ENCODE measurements at places on chromosomes 4 and X.

DNA sequence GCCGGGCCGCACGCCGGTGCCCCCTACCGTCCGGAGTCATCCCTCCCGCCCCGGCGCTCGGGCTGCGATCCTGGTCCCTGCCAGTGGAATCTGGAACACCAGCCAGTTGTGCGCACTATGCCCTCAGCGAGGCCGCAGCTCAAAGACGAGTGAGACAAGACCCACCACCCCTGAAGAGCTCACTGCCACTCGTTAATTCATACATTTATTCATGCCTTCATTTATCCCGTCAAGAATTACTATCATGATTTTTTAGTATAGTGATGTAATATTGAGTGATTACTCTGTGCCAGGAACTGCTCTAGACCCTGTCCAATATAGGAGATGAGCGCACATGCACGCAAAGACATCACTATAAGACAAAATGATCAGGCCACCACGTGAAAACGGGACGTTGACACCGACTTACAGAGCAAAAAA lies 247 bp upstream of the PPA2 start:
- DNase-seq: peak; percentile 76

- no peak for DNase-seq
Observed at GRCh38 chr4:17934286-17934685, 87.3 kb downstream of the LCORL start.

DNA sequence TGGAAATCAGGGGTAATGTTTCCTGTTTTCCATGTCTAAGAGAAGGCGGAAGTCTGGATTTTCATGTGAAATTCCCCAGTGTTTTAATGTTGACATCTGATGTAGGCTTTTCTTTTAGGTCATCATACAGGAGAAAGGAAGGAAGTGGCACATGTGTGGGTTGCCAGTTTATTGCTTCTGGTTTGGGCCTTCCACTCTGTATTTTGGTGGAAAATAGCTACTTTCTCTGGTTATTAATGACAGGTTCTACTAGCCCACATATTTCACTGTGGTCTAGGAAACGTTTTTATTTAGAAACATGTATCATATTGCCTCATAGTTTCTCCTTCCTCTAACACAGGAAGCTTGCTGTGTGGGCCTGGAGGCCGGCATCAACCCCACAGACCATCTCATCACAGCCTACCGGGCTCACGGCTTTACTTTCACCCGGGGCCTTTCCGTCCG lies 7.2 kb downstream of the PDHA1 start:
- no peak for DNase-seq

DNA sequence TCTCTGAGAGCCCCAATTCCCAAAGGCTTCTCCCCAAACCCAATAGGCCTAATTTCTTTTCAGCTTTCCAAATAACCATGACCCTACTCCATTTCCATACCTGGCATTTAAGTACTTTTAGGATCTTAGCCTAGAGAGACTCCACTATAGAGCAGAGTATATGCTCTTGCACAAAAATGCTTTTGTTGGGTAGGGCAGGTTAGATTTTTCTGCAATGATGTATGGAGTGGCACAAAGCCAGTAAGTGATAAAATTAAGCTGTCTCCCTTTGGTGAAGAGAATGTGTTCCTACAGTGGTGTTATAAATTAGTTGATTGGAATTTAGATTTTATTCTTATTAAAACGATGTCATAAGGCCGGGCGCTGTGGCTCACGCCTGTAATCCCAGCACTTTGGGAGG lies 124.9 kb downstream of the INPP4B start:
- DNase-seq: no peak

- peak; percentile 72 for DNase-seq
Observed at GRCh38 chr4:122716825-122717448, 15.6 kb upstream of the BBS12 start.

DNA sequence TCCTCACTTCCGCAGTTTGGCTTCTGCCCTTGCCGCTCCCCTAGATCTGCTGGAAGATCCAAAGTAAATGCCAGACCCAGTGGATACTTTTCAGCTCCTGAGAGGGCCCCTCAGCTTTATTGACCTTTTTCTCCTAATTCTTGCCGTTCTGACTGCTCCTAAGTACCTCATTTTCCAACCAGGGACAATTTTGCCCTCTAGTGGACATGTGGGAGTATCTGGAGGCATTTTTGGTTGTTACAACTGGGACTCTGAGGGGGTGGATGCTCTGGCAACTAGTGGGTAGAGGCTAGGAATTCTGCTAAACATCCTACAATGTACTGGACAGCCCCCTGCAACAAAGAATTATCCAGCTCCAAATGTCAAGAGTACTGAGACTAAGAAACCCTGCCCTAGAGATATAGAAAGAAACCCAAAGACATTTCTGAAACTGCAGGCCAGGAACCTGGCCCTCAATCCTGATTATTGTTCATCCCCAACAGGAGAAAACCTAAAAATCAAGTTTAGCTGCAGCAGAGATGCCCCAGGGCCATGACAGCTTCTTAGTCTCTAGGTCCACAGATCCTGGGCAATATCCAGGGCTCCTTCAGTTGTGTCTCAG lies 3.4 kb downstream of the TEX13B start:
- DNase-seq: no peak

DNA sequence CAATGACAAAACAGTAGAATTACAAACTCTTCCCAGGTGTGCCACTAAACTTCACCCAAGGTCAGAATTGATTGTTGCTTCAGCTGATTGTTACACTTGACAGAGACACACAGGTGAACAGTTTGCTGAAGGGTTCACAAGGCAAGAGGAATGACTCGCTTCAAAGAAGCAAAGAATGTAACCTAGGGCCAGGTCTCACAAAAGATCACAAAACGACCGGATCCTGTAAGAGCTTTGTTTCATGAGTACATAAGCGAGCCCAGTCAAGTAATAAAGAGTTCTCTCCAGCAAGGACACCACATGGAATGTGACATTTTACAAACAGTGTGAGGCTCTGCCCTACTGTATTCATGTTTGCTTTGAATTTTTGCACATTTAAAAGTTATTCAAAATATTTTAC lies 9.1 kb downstream of the LNX1 start:
- DNase-seq: no peak

GRCh38 chr4:14361084-14361483 lies 641.2 kb upstream of the CPEB2 start:
- DNase-seq: no peak

GRCh38 chr4:48565362-48566033 lies 75.4 kb downstream of the ZAR1 start:
- no peak for DNase-seq

DNA sequence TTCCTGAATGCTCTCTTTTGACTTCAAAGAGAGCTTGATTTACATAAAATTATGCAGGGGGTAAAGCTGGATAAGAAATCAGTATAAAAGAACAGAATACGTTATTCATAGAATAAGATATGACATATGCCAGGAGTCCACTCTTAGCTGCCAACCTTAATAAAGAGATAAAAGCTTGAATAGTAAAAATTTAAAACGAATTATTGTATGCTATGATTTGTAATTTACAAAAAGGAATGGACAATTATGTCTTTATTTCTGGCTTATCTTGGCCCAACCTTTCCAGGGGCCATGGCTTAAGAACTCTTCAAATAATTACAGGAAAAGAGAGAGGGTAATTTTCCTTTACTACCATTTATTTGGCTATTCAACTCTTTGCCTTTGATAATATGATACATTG lies 192.2 kb upstream of the ITM2A start:
- no peak for DNase-seq

- no peak for DNase-seq
Observed at GRCh38 chr4:23038626-23039491, 346.1 kb downstream of the GBA3 start.

All from stimulated activated CD4-positive, alpha-beta T cell treated with anti-CD3 and anti-CD28 coated beads, Interleukin-4, amount 100 ng/mL, for 48 hours (primary cell).